ENCODE measurements at places on chromosomes 6 and 20.

DNA sequence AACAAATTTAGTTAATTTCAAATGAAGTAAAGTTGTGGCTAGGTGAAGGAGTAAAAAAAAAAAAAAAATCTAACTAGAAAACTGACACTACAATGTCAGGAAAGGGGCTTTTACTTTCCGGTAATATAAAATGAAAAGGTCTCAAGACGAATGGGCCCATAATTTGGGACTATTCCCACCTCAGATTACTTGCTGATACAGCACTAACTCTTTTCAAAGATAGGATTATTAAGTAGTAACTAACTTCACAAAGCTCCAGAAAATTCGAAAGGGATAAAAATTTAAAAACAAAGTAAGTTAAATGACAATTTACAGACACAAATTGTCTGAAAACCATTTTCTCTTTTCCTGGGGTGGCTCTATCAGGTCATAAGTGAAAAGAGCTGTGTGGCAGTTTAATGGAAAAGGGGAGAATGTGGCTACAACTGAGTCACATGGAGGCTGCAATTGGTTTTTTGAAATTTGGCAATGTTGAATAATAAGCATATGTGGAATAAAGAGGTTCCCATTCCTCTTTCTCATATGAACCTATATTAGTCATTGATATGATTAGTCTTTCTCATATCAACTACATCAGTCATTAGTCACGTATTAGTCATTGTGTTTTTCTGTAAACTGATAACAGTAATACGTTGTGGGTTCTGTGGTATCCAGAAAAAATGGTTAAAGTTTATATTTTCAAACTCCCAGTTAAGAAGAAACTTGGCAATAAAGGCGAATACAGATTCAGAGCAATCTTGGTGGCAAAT, 78.0 kb downstream of the RWDD2A start:
- H3K27ac ChIP-seq = no peak overlapping the region
- no peak for DNase-seq
- H3K27me3 ChIP-seq = no peaks in the 10 kb centered on the region
- no peak overlapping the region for H3K4me3 ChIP-seq
- H3K36me3 ChIP-seq = no peaks in the 10 kb centered on the region
- H3K4me1 ChIP-seq = no peaks in the 10 kb centered on the region

GRCh38 chr6:912871-913835, 220.2 kb upstream of the EXOC2 start:
- H3K27me3 ChIP-seq = peaks cover 10% of the 10 kb centered on the region
- H3K36me3 ChIP-seq = no peaks in the 10 kb centered on the region
- H3K4me3 ChIP-seq = no peak overlapping the region
- no peaks in the 10 kb centered on the region for H3K4me1 ChIP-seq
- H3K27ac ChIP-seq = no peak overlapping the region
- DNase-seq = no peak

DNA sequence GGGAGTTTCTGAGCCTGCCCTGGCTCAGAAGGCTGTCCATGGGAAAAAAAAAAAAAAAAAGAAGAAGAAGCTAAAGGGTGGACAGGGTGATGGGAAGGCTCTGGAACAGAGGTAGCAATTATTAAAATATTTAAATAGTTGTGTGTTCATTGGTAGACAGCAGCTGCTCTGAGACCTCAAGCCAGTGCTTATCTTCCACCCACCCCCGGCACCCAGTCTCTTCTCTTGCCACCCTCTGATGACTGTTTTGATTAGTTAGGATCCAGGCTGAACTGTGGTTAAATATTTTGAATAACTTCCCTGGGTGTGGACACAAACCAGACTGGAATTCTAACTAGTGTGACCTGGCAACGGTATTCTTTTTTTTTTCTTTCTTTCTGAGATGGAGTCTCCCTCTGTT, 16.9 kb upstream of the SRSF3 start:
- no peaks in the 10 kb centered on the region for H3K27me3 ChIP-seq
- H3K27ac ChIP-seq = no peak overlapping the region
- H3K4me1 ChIP-seq = peaks cover 2% of the 10 kb centered on the region
- H3K4me3 ChIP-seq = no peak overlapping the region
- H3K36me3 ChIP-seq = no peaks in the 10 kb centered on the region

GRCh38 chr6:150755042-150755441, 110.5 kb upstream of the MTHFD1L start:
- H3K4me1 ChIP-seq = no peaks in the 10 kb centered on the region
- H3K36me3 ChIP-seq = no peaks in the 10 kb centered on the region
- H3K27me3 ChIP-seq = no peaks in the 10 kb centered on the region
- DNase-seq = no peak
- H3K4me3 ChIP-seq = no peak overlapping the region

DNA sequence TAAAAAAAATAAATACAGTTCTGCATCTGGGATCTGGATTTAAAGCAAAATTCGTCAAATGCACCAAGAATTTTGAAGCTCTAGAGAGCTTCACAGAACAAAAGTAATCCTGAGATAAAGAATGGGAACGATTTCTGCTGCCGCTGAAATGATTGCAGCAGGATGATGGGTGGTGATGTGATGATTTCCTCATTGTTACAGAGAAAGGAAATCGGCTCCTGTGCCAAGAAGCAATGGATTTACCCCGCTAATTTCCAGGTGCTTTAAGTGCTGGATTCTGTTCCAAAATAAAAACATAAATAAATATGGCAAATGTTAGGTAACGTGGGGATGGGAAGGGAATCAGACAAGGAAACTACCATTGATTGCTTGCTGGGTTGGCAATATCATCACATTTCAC, 1067.9 kb upstream of the MAP3K7 start:
- no peak for DNase-seq
- H3K27me3 ChIP-seq = no peaks in the 10 kb centered on the region
- no peaks in the 10 kb centered on the region for H3K4me1 ChIP-seq

- H3K4me1 ChIP-seq = no peaks in the 10 kb centered on the region
- no peaks in the 10 kb centered on the region for H3K27me3 ChIP-seq
- no peak overlapping the region for H3K4me3 ChIP-seq
- no peaks in the 10 kb centered on the region for H3K36me3 ChIP-seq
- no peak overlapping the region for H3K27ac ChIP-seq
Measured at GRCh38 chr6:133432021-133432989, 191.1 kb downstream of the EYA4 start.

- H3K27ac ChIP-seq = no peak overlapping the region
- H3K4me1 ChIP-seq = peaks cover 14% of the 10 kb centered on the region
- H3K27me3 ChIP-seq = no peaks in the 10 kb centered on the region
Measured at GRCh38 chr20:1711826-1712601, 54.4 kb upstream of the SIRPG start.

- H3K4me3 ChIP-seq = no peak overlapping the region
- H3K27me3 ChIP-seq = no peaks in the 10 kb centered on the region
- H3K36me3 ChIP-seq = no peaks in the 10 kb centered on the region
- DNase-seq = no peak
- H3K4me1 ChIP-seq = no peaks in the 10 kb centered on the region
Measured at GRCh38 chr20:47719625-47720024, 65.7 kb downstream of the SULF2 start.

- H3K36me3 ChIP-seq = no peaks in the 10 kb centered on the region
- peak within 1 kb of the TSS; percentile 19 for H3K4me3 ChIP-seq
- DNase-seq = no peak
- H3K27ac ChIP-seq = no peak within 1 kb of the TSS
- peaks cover 36% of the 10 kb centered on the region for H3K27me3 ChIP-seq
Measured at GRCh38 chr6:42142118-42142835, at the start of gene C6orf132. Gene C6orf132, minus strand, starts transcription at chr6:42142620. Its CDS starts 176 bp downstream, at chr6:42142444.

GRCh38 chr6:114375541-114376192, 32.8 kb upstream of the HS3ST5 start:
- no peaks in the 10 kb centered on the region for H3K27me3 ChIP-seq
- no peak overlapping the region for H3K4me3 ChIP-seq
- H3K27ac ChIP-seq = no peak overlapping the region
- no peaks in the 10 kb centered on the region for H3K36me3 ChIP-seq
- DNase-seq = no peak
- H3K4me1 ChIP-seq = no peaks in the 10 kb centered on the region

DNA sequence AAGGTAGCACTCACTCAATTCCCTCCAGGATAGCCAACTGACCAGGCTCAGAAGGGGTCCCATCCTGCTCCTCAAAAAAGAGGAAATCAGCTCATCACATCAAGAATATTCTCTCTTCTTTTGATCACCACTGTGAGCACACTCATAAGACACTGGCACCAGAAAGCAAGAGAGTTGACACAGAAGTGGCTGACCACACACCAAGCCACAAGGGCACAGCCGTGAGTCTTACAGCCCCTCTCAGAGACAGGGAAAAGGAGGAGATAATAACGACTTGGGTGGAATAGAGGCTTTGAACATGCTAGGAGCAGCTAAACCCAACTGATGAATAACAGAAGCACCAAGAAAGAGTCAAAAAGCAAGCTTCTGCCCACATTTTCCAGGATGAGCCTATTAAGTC, 249.1 kb upstream of the PREP start:
- H3K27ac ChIP-seq = no peak overlapping the region
- no peak for DNase-seq
- no peaks in the 10 kb centered on the region for H3K36me3 ChIP-seq
- peaks cover 21% of the 10 kb centered on the region for H3K4me1 ChIP-seq
- no peak overlapping the region for H3K4me3 ChIP-seq
- no peaks in the 10 kb centered on the region for H3K27me3 ChIP-seq

GRCh38 chr20:19137641-19138040, 74.8 kb upstream of the SLC24A3 start:
- no peaks in the 10 kb centered on the region for H3K27me3 ChIP-seq
- H3K4me3 ChIP-seq = no peak overlapping the region
- DNase-seq = no peak
- H3K27ac ChIP-seq = no peak overlapping the region

- no peak overlapping the region for H3K27ac ChIP-seq
- H3K27me3 ChIP-seq = no peaks in the 10 kb centered on the region
- no peak for DNase-seq
- H3K4me1 ChIP-seq = no peaks in the 10 kb centered on the region
- H3K36me3 ChIP-seq = no peaks in the 10 kb centered on the region
Measured at GRCh38 chr6:146840641-146841040, 241.9 kb downstream of the ADGB start.

DNA sequence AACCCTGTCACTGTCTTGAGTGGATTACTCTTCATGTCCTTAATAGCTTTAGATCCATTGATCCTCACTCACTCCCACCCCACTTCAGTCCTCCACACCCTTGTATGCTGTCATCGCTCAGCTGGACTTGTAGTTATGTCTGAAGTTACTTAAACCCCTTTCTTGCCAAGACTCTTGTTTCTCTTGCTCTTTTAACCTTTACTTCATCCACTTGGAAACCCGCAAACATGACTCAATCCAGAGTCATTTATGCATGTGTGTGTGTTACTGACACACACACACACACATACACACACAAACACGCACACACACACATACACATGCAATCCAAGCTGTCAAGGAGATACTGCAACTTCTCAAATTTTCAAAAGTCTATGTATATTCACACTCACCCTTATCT, 341.8 kb downstream of the SYNE1 start:
- H3K4me1 ChIP-seq = peaks cover 4% of the 10 kb centered on the region
- H3K27me3 ChIP-seq = no peaks in the 10 kb centered on the region
- no peak for DNase-seq

GRCh38 chr6:80519811-80520594, 413.5 kb downstream of the BCKDHB start:
- no peaks in the 10 kb centered on the region for H3K27me3 ChIP-seq
- no peak overlapping the region for H3K4me3 ChIP-seq
- H3K4me1 ChIP-seq = no peaks in the 10 kb centered on the region
- no peak overlapping the region for H3K27ac ChIP-seq
- no peaks in the 10 kb centered on the region for H3K36me3 ChIP-seq
- no peak for DNase-seq

DNA sequence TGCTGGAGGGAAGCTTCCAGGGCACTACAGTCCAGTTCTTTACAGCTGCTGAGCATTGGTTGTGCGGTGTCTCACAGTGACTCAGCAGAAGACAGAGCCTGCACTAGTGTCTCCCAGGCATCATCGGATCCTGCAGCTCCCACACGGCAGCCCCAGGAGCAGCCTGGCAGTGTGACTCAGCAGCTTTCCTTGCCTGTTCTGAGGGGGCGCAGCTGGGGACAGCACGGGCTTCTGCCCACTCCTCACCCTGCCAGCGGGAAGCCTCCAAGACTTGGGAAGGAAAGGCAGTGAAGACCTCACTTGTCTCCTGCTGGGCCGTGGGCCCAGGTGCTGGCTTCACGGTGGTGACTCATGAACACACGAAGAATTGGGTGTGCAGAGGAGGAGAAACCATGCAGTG, 165.4 kb downstream of the SYNDIG1 start:
- H3K27ac ChIP-seq = no peak overlapping the region
- H3K27me3 ChIP-seq = no peaks in the 10 kb centered on the region
- no peak for DNase-seq
- H3K4me1 ChIP-seq = no peaks in the 10 kb centered on the region
- no peak overlapping the region for H3K4me3 ChIP-seq
- H3K36me3 ChIP-seq = no peaks in the 10 kb centered on the region

DNA sequence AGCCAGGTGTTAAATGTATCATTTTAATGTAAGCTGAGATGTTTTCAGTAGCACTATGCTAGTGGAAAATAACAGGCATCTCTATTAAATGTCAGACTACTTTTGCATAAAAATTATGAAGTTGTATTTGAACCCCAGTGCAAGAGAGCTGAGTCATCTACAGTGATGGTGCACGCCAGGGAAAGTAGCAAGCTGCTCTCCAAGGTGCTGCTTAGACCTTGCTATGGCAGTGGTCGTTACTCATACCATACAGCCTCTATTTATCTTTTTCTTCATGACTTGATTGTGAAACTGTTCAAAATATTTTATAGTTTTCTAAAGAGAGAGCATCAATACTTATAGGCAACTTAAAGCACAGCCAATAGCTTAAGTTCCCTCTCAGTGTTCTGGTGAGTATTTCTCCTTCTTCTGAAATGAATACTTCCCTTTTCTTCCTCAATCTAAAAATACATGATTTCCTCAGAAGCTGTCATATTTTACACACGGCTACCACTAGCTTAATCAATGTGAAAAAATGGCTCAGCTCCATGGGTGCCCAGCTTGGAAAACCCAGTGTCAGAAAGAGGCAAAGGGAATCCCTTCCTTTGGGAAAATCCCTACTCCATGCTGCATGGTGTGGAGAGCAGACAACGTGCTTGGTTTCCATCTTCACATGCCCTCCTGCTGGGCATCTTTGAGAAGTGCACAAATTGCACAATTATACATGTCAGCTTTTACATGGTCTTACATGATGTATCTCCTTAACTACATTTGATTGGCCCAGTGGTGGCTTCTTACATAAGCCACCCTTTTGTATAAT, 105.6 kb downstream of the ELOVL4 start:
- H3K36me3 ChIP-seq = no peaks in the 10 kb centered on the region
- no peak for DNase-seq
- H3K27me3 ChIP-seq = peaks cover 2% of the 10 kb centered on the region
- H3K27ac ChIP-seq = no peak overlapping the region

- peaks cover 4% of the 10 kb centered on the region for H3K4me1 ChIP-seq
- H3K4me3 ChIP-seq = no peak overlapping the region
- H3K27me3 ChIP-seq = no peaks in the 10 kb centered on the region
- no peak for DNase-seq
- H3K27ac ChIP-seq = no peak overlapping the region
- H3K36me3 ChIP-seq = no peaks in the 10 kb centered on the region
Measured at GRCh38 chr20:33568868-33569801, 79.2 kb downstream of the CBFA2T2 start.

DNA sequence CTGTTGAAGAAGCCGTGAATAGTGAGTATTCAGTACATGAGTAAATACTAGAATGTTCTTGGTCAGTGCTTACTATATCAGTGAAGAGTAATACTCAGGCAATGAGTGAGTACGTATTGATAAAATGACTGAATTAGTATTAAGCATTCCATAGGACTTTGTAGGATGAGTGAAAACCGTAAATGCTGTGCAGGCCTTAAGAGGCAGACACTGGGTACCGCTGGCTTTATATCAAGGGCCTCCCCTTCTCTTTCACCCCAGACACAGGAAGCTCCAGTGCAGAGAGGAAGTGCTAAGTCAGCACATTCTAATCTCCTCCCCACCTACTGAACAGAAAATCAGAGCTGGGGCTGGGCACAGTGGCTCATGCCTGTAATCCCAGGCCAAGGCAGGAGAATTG, 24.2 kb downstream of the POFUT1 start:
- H3K27ac ChIP-seq = peak overlapping the region; percentile 36
- H3K4me3 ChIP-seq = no peak overlapping the region
- H3K4me1 ChIP-seq = peaks cover 28% of the 10 kb centered on the region
